Urinary bladder (tissue), 4 donors: ENCODE measurements at places on chromosomes 1 and 21. TPM values are rescaled to one million over a fixed set of nuclear protein-coding genes. Genes with fewer than 3 reads are reported as not detected.

The RBM11 gene
- 0.56 TPM for polyA plus RNA-seq

The RGS8 gene
- polyA plus RNA-seq, result 0.03 TPM

DNA sequence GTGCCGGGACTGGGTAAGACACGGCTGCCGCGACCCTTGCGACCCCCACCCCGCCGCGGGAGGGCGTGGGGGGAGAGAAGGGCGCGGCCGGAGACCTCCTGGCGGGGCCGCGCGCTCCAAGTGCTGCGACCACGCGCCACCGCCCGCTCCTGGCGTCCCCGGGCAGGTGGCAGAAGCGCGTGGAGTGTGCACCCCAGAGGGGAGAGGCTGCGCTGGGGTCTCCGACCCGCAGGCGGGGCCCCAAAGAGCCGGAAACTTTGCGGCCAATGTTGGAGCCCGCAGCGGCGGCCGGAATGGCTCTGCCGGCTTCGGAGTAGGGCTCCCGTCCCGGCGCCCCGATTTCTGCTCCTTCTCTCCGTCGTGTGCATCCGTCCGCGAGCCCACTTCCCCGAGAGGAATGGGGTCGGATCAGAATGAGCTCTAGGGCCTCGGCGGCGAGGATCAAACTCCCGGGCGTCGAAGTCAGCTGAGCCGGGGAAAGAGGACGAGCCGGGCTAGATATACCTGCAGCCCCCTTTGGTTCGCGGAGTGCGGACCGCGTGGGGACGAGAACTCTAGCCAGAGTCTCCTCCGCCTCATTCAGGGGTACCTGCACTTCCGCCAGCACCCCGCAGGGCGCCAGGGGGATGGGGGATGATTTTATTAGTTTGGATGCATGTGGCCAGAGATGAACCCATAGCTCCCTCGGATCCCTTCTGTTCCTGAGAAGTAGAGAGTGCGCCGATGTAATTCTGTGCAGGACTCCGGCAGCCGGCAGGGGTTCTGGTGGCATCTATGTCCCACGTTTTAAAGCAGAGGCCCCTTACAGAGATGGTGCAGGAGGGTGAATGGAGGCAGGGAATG lies 751 bp downstream of the STUM start:
- no peak for DNase-seq

DNA sequence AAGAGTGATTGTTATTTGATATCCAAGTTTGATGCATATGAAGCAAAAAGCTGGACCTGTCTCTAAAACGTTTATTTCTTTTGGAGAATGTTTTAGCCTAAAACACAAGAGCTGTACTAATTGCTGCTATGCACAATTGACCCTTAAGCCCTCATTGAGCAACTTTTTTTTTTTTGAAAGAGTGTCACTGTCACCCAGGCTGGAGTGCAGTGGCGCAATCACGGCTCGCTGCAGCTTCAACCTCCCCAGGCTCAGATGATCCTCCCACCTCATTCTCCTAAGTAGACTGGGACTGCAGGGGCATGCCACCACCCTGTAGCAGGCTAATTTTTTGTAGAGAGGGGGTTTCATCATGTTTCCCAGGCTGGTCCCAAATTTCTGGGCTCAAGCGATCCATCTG lies 129.1 kb downstream of the PIK3R3 start:
- no peak for DNase-seq

- DNase-seq, result no peak
Observed at GRCh38 chr21:28683982-28684752, 308.5 kb downstream of the LTN1 start.
